Pulmonary artery endothelial cell (primary cell): ENCODE measurements at places on chromosomes 11 and 22. TPM values are rescaled to one million over a fixed set of nuclear protein-coding genes. Genes with fewer than 3 reads are reported as not detected.

GRCh38 chr11:35197292-35197691 lies 58.3 kb downstream of the CD44 start:
- no peak for DNase-seq

GRCh38 chr11:77436969-77437368 lies 36.9 kb downstream of the PAK1 start:
- DNase-seq, result no peak

GRCh38 chr11:12767027-12767426 lies 92.8 kb downstream of the TEAD1 start:
- no peak for DNase-seq

- no peak for DNase-seq
Measured at GRCh38 chr11:36389811-36390210, 93.7 kb downstream of the PRR5L start.

GRCh38 chr11:14443638-14444037 lies 56.0 kb downstream of the COPB1 start:
- no peak for DNase-seq

DNA sequence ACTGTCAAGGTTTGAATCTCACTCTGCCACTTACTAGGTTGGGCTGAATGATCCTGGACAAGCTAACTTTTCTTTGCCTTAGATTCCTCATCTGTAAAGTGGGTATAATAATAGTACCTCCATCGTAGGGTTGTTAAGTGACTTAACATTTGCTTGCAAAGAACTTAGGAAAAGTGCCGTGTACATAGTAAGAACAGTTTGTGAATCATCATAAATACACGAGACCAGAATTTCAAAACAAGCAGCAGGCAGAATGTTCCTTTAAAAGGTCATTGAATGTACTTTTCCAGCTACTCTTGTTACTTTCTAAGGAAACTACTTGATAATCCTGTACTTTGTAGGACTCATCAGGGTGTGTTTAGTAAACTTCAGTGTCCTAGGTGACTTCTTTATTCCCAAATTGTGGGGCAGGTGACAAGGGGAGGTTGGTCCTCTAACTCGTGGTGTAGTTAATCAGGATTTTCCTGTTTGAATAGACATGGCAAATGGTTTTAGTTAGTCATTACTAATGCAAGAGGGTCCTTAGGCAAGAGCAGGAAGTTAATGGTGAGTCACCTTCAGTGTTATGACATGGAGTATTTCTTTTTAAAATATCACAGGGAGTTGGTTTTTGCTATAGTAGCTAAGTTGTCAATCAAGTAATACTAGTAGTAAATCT lies 67.9 kb downstream of the YAP1 start:
- DNase-seq, result peak; percentile 36

The KRTAP5-7 gene
- total RNA-seq, result not detected in 2 replicates

The SAAL1 gene
- 21.6 and 35.1 TPM in 2 replicates for total RNA-seq
